ENCODE measurements at places on chromosomes 1 and 21.

GRCh38 chr1:172351346-172351745 lies 69.1 kb upstream of the C1orf105 start:
- peak; percentile 49 for DNase-seq

DNA sequence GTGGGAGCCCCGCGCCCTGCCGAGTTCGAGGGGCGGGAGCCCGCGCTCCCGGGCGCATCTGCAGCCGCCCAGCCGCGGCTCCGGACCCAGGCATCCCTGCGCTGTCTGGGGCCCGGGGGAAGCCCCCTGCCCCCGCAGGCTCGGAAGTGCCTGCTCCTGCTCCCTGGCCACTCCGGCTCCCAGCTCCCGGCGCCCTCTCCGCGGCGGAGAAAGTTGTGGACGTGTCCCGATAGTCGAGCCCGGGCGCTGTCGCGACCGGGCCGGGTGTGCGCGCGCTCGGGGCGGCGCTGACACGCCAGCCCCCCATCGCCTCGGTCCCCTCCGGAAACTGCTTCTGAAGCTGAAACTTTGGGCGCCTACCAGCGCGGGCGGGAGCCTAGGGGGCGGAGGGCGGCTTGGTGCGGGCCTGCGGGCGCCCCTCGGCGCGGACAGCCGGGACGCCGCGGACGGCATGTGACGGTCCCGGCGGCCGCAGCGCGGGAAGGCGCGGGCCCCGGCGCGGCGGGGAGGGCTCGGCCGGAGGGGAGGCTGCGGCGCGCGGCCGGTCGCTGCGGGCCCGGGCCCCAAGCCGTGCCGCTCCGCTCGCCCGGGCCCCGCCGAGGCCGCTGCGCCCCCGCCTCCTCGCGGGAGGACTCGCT lies 515 bp downstream of the MAN1C1 start:
- DNase-seq = no peak

- no peak for DNase-seq
Observed at GRCh38 chr1:21330544-21330943, 40.3 kb upstream of the ECE1 start.

DNA sequence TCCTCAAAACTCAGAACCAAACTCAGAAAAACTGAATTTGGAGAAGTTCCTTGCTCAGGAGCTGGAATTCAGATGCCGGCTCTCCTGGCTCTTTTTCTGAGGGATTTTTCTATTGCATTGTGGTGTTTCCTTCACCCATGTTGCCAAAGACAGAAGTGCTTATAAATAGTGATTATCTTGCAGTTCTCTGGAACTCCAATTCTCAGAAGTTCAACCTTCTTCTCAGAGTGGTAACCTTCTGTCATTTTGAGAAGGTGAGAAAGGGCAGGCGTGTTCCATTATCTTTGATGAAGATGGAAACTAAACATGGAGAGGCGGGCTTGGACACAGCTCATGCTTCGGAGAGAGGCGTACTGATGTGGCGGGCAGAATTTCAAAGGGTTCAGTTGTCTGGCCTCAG lies 12.4 kb upstream of the ETV3 start:
- no peak for DNase-seq

GRCh38 chr1:26045722-26046245 lies at the start of gene SLC30A2:
SLC30A2 (minus strand) TSS chr1:26046118; CDS start chr1:26045896, 222 bp downstream.
- no peak for DNase-seq

DNA sequence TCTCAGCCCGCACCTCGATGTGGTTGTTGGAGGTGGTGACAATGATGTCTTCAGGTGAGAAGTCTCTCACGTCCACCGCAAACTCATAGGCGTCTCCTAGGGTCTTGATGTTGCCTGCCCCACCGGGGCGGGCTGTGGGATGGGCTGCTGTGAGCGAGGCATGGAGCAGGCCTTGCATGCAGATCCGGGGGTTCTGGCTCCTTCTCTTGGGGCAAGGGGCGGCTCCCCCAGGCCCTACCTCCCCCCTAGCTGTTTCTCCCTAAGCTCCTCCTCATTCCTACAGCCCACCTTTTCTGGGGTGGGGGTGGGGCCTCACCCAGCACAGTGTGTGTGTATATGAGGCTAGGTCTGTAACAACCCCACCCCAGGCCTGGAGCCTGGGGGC lies 775 bp downstream of the HSPB7 start:
- DNase-seq = no peak
